ENCODE measurements at places on chromosomes 13 and 19.

DNA sequence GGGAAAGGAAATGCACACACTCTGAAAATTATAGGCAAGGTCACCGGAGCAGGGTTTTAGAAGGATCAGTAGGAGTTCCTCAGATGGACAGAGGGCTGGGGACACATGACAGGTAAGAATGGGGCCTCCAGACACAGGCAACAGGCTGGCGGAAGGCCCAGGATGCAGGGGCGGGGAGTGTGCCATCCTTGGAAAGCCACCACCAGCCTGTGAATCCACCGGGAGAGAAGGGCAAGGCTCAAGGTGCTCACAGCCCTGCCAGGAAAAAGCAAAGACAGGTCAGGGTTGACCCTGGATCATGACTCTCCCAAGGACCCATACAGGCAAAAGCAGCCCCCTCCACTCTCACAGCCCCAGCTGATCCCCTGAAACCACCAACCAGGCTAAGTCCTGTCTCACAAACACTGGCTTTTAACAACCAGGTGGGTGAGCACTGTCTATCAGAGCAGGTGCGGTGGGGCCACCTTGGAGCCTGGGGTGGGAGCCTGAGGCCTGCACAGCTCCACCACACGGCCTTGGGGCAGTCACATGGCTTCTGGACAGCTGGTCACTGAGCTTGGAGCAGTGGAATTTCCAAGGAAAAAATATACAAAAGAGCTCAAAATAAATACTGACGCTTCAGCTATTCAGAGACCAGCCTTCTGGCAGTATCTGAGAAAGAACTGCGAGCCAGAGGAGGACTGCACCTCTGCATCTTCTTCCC is 35.2 kb upstream of the ISYNA1 start:
- no peak for DNase-seq

- no peak for DNase-seq
Measured at GRCh38 chr19:7159105-7159933, 89.8 kb downstream of the ZNF557 start.

GRCh38 chr13:22161871-22162270 is 491.0 kb downstream of the FGF9 start:
- no peak for DNase-seq

- no peak for DNase-seq
Measured at GRCh38 chr19:10565028-10565566, 713 bp downstream of the KRI1 start.

- DNase-seq, result no peak
Measured at GRCh38 chr13:27997904-27998522, 9.5 kb upstream of the URAD start.

DNA sequence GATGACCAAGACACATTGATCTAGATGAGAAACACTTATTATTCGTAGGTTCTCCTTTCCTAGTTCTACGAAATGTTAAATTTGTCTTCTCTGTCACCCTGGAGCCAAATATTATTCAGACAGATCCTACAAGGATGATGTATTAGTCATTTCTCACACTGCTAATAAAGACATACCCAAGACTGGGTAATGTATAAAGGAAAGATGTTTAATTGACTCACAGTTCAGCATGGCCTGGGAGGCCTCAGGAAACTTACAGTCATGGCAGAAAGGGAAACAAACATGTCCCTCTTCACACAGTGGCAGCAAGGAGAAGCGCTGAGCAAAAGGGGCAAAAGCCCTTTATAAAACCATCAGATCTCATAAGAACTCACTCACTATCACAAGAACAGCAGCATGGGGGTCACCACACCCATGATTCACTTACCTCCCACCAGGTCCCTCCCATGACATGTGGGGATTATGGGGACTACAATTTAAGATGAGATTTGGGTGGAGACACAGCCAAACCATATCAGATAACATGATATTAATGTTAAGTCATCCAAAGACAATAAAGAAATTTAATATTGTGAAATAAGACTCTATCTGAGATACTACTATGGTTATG is 1248.8 kb upstream of the SLC10A2 start:
- DNase-seq, result no peak

DNA sequence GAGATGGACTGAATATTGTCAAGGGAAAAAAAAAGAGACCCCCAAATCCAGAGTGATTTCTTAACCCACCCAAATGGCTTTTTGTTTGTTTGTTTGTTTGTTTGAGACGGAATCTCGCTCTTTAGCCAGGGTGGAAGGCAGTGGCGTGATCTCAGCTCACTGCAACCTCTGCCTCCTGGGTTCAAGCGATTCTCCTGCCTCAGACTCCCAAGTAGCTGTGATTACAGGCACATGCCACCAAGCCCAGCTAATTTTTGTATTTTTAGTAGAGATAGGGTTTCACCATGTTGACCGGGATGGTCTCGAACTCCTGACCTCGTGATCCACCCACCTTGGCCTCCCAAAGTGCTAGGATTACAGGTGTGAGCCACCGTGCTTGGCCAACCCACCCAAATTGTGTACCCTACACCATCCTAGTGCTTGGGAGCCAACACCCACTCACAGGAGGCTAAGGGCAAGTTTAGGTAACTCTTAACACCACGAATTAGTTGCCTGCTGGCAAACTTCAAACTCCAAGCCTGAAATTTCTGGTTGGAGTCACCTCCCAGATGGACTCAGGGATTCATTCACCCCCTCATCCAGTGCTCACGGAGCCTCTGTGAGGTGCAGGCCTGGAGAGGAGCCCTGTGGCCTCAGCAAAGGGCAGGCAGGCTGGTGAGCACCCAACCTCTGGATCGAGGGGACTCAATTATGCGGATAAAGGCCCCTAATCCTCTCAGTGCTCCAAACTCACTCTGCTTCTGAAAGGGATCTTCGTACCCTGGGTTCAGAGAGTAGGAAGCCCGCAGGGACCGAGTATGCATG is 37.6 kb downstream of the ACTN4 start:
- DNase-seq, result no peak

- no peak for DNase-seq
Measured at GRCh38 chr19:48986211-48986610, 6.9 kb downstream of the GYS1 start.

- no peak for DNase-seq
Measured at GRCh38 chr19:29323021-29323430, 110.1 kb upstream of the UQCRFS1 start.

All from activated CD4-positive, CD25-positive, alpha-beta regulatory T cell (primary cell).